Activated CD4-positive, alpha-beta T cell treated with anti-CD3 and anti-CD28 coated beads, Interleukin-10, Interleukin-2, amounts not matched to agents 100 ng/mL and 50 ng/mL, durations not matched to agents 16 hours and 8 hours (primary cell): ENCODE measurements at places on chromosomes 6 and 20.

DNA sequence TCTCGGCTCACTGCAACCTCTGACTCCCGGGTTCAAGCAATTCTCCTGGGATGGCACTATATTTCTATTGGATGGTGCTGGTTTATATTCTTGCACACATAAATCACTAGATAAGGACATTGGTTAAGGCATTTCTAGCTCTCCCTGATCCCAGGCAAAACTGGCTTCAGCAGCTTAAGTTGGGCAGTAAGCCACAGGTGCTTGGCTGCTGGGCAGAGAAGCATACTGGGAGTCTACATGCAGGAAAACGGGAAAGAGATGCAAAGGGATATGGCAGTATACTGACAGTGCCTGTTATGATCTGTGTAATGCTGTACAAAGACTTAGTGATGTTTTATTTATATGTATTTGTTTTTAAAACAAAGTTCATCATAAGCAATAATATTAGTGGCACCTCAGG lies 33.3 kb upstream of the ZFP64 start:
- DNase-seq = no peak

DNA sequence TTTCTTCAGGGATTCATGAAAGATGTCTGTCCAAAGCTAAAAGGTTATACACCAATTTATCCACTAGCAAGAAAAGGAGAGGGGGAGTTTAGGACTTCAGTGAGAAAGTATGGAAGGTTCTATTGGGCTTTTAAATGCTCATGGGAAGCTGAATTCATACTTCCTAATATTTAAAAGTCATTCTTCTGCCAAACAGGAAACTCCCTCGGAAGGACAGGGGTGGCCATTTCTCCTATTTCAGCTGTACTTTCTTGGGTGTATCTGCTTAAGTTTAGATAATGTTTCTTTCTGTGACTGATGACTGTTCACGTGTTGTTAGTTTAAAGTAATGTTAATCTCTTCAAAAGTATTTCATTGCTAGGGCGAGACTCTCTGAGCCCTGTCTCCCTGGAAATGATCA lies 80.5 kb upstream of the IFNGR1 start:
- no peak for DNase-seq

- no peak for DNase-seq
These were observed 837.3 kb downstream of the DHX35 start for GRCh38 chr20:39799366-39799965.

DNA sequence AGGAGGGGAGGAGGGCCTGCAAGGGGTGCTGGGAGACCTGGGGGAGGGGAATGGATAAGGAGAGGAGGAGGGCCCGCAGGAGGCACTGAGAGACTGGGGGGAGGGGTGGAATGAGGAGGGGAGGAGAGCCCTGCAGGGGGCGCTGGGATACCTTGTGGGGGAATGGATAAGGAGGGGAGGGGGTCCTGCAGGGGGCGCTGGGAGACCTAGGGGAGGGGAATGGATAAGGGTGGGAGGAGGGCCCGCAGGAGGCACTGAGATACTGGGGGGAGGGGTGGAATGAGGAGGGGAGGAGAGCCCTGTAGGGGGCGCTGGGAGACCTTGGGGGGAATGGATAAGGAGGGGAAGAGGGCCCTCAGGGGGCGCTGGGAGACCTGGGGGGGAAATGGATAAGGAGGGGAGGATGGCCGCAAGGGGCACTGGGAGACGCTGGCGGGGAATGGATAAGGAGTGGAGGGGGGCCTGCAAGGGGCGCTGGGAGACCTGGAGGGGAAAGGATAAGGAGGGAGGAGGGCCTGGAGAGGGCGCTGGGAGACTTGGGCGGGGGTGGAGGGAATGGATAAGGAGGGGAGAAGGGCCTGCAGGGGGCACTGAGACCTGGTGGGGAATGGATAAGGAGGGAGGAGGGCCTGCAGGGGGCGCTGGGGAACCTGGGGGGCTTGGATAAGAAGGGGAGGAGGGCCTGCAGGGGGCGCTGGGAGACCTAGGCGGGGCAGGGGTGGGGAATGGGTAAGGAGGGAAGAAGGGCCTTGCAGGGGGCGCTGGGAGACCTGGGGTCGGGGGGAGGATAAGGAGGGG lies 1.3 kb upstream of the CTCFL start:
- peak; percentile 7 for DNase-seq

DNA sequence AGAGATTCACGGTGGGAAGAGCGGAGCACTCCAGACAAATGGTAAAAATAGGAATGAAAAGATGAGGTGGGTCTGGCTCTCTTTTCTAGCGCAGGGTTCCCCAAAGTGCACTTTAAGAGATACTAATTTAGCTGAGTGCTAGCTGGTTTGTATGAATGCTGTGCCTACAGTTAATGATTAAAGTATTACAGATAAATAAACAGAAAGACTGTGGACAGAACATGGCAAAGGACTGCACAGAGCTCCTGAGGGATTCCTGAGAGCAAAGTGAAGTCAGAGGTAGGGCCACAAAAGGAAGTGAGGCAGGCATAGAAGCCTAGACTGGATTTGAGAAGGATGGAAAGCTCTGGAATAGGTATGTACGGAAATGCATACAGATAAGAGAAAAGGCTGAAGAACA lies 114.5 kb downstream of the INSM1 start:
- no peak for DNase-seq

- DNase-seq = no peak
These were observed 508.9 kb upstream of the JAG1 start for GRCh38 chr20:11182720-11183119.

DNA sequence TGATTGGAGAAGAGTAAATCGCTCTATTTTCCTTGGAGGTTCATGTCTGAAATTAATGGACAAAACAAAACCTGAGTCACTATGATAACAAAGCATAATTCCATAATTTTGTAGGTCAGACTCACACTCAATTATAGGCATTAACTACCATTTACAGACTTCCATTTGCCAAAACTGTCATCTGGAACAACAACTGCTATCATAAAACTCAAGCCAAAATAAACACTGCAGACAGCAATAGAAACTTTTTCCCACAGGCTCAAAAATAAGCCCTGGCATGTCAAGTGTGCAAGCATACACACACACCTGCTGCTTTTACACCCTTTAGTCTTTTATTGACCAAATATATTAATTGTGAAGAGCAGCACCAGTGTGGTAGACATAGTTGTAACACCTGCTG lies 7.1 kb downstream of the MRPS10 start:
- DNase-seq = no peak

GRCh38 chr20:21546355-21546754 lies 32.5 kb upstream of the NKX2-2 start:
- DNase-seq = no peak

DNA sequence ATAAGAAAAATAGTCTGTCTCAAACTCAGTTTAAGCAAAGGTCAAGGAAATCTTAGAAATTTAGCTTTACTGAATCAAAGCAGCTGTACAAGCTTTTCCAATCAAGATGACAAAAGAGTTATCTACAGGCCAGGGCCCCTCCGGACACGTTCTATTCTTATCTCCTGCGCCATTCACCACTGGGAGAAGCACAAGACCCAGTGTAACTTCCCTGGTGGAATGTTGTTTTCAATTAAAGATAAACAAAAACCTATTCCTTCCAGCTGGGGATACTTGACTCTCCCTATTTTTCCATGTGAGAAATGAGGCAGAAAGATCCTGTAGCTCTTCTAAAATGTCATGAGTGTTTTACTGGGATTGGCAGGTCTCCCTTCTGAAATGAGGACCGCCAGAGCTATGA lies 123.3 kb downstream of the TBX18 start:
- DNase-seq = no peak

DNA sequence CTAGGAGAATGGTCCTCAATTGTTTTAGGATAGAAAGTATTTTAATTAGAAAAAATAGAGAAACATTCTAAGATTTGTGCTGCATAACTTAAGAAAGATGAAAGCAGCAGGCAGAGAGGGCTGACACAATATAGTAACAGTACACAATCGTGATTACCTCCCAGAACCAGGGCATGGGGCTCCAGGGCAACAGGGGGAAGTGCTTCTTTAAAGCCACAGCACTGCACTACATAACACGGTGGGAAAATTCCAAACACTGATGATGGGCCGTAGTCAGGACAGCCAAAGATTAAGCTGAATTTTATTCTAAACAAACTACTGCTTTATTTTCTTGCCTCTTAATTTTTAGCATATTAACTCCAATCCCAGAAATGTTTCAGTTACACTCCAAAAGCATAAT lies 14.4 kb downstream of the EXOC2 start:
- no peak for DNase-seq

GRCh38 chr6:168364793-168365421 lies 45.3 kb upstream of the DACT2 start:
- DNase-seq = no peak

DNA sequence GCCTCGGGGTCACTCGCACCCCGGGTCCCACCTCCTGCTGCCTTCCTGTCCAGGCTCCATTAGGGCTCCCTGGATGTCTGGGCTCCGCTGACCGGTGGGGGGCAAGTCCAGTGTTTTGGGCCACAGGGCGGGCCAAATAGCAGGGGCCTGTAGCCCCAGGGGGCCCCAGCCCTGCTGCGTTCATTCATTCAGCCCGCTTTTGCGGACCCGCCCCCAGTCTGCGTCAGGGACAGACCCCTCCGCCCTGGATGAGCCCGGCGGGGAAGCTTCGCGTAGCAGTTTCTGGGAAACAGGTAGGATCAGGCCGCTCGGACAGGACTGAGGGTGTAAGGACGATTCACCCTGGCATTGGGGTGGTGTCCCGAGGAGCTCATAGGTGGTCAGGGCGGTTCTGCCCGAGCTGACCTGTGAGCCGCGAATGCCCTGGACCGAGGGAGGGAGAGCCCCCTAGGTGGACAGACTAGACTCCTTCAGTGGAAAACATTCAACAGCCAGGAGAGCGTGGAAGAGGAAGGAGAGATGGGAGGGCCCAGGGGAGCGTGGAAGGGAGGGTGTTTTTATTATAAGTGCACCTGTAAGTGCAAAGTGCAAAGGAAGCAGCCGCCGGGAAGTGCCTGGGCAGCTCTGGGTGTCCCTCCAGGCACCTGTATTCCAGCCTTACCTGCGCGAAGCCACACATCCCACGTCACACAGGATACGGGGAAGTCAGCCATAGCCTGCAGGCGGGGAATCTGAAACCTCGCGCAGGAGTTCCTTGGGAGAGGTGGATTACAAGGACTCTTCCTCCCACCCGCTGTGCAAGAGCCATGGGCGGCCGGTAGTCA lies 662 bp downstream of the ENTPD6 start:
- DNase-seq = peak; percentile 30

- no peak for DNase-seq
These were observed 29.9 kb downstream of the ADTRP start for GRCh38 chr6:11748591-11749210.

DNA sequence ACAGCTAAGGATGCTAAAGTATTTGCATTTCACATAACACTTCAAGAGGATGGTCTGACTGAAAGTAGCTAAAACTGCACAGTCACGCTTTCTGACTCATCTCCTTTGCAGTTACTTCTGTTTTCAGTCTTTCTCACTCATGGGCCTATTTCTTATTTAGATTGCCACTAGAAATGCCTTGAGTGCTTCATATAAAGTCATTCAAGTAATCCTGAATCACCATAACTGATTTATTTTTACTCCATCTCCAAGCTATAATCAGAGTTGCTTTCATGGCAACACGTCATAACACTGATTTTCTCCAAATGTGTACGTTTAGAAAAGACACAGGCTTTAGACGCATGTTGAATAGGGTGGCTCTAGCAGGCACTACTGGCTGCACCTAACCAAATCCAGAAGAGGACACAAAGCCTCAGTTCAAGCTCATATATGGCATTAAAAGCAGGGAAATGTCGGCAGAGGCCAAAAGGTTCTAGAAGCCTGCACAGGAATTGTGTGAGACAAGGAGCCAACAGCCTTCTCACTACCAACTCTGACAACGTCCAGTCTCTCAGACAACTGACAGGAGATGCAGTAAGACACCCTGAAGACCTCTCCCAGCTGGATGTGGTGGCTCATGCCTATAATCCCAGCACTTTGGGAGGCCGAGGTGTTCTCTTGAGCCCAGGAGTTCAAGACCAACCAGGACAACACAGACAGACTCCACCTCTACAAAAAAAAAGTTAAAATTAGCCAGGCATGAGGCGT lies 64.1 kb upstream of the BEND6 start:
- DNase-seq = peak; percentile 89

DNA sequence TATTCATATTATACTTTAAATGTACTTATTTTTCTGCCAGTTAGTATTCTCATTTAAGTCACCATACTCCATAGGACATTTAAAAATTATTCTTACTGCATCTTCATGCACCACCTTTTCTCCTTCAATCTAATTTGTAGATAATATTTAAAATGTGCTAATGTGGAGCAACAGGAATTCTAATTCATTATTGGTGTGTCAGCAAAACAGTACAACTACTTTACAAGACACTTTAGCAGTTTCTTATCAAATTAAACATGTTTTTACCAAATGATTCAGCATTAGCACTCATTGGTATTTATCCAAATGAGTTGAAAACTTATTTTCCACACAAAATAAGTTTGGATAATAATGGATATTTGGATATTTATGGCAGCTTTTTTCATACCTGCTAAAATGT lies 1041.8 kb upstream of the ADGRB3 start:
- no peak for DNase-seq

GRCh38 chr6:21438237-21438985 lies 155.1 kb upstream of the SOX4 start:
- DNase-seq = peak; percentile 90

DNA sequence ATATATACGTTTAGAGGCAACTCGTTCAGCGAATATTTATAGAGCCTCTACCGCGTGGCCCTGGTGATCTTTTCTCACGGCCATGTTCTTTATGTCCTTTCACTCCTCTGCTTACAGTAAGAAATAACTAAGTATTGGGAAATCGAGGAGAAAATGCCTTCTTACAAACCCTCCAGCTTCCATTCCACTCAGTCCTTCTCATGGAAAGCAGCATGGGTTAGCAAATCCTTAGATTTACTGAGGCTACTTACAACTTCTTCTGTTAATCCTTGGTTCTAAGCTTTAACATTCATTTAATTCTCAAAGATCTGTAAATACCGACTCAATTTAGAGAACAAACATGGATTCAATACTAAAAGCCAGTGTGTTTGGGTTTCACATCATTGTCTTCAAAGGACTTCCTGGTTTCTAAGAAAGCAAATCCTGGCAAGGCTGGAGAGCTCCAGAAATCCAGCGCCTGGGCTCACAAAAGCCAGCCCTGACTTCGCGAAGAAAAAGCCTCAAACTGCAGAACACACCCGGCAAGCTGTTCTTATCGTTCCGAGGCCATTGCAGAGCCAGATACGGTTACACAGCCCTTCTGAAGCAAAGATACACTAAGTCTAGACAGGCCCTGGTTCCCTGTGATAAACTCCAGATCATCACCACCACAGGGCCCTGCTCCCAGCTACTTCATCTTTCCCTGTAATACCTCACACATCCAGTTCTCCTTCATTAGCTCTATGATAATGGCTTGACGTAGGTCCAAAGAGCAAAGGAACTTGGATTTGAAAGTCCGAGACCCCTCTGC lies 19.2 kb downstream of the AGPAT4 start:
- no peak for DNase-seq

GRCh38 chr20:8301655-8302054 lies 169.6 kb downstream of the PLCB1 start:
- no peak for DNase-seq
